M059J (cell line): ENCODE measurements at places on chromosomes 3 and 15. TPM values are rescaled to one million over a fixed set of nuclear protein-coding genes. Genes with fewer than 3 reads are reported as not detected.
A peak's percentile ranks its signal among the peaks of the same experiment; 100 is the strongest.

The IL17RB gene
- 0.25 TPM in 1 of 2 replicates, not detected in the other for total RNA-seq

The DLL4 gene
- total RNA-seq: 0.10 TPM in 1 of 2 replicates, not detected in the other

The ALDH1L1 gene
- total RNA-seq: 0.54 and 1.2 TPM in 2 replicates

The ROPN1 gene
- not detected in 2 replicates for total RNA-seq

The NUP210 gene
- 3.5 and 8.5 TPM in 2 replicates for total RNA-seq

The GRK7 gene
- not detected in 2 replicates for total RNA-seq

The EIF1B gene
- total RNA-seq: 7.8 and 15.4 TPM in 2 replicates

The PLSCR5 gene
- not detected in 2 replicates for total RNA-seq

The GOLGA6L24 gene
- total RNA-seq: not detected in 2 replicates

DNA sequence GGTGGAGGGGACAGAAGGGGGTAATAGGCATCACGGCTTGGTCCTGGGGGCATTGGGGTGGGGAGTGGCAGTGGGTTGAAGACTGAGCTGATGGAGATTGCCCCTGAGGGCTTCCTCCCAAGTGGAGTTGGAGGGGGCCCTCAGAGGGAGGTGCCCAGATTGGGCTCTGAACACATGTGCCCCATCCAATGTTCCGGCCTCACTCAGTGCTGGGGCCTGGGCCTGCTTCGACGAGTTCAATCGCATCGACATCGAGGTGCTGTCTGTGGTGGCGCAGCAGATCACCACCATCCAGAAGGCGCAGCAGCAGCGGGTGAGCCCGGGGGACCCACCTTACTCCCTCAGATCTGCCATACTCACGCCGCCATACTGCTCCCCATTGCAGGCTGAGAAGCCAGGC is 45.3 kb downstream of the DNAH1 start:
- DNase-seq: no peak

- DNase-seq: peak; percentile 17
Observed at GRCh38 chr3:81214631-81215030, 546.8 kb downstream of the GBE1 start.

GRCh38 chr3:36591959-36592358 is 172.4 kb downstream of the DCLK3 start:
- peak; percentile 25 for DNase-seq

DNA sequence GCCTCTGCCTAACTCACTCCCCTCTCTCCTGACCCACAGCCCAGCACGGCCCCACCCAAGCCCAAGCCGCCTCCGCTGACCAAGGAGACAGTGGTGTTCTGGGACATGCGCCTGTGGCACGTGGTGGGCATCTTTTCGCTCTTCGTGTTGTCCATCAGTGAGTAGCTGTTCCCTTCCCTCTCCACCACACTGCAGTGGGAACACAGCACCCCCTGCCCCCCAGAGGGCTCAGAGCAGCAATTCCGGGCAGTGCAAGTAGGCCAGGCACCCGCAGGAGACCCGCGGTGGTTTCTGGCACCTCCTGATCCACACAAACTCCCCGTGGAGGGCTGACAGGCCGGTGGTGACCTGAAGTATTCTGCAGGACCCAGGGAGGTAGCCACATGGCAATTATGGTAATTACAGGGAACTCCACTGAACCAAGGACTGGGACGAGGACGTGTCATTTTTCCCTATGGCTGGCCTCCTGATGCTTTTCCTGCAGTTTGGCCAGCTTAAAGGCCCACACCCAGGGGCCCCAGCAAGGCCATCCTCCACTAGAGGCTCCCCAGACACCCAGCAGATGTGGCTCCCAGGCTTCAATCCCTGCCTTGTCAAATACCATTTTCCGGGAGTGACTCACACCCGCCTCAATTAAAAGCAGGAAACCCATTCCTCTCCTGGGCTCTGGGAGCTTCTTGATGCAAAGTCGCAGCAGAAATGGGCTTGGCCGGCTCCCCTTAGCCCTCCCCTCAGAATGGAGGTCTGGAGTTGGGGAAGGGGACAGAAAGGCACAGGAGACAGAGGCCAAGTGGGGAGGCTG is 4.8 kb downstream of the TMIE start:
- DNase-seq: peak; percentile 70

DNA sequence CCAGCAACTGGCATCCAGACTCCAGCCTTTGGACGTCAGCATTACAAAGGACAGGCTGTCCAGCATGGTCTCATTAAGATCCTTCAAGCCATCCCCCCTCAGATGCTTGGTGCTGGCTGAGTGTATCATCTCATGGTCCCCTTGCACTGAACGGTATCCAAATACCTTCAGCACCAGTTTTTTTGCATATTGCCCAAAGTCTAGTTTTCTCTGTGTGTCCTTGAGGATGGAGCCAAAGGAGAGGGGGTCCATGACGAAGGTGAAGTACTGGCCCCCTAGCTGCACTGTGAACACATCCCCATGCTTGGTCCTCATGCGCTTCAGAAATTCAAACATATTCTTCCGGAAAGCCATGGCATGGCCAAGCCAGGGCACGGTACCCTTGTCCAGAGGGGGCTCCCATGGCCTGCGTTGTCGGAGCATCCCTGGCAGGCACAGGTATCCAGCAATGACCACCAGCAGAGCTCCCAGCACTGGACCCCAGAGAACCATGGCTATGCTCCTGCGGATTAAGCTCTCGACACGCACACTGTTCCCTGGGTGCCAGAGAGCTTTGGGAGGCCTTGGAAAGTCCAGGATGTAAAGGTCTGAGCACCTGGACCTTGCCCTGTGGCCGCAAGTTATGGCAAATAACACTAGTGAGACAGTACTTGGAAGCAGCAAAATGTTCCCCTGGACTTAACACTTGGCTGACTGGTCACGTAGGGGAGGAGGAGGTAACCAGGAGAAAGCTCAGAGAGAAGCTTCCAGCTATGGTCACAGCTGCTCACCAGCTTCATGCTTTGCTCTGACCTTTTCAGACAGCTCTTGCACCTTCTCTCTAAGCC is at the start of gene CYP8B1:
Gene CYP8B1, minus strand, starts transcription at position 555 of the 827 bp plus-strand sequence. Its CDS starts 63 bp downstream, at position 492.
- DNase-seq: no peak

DNA sequence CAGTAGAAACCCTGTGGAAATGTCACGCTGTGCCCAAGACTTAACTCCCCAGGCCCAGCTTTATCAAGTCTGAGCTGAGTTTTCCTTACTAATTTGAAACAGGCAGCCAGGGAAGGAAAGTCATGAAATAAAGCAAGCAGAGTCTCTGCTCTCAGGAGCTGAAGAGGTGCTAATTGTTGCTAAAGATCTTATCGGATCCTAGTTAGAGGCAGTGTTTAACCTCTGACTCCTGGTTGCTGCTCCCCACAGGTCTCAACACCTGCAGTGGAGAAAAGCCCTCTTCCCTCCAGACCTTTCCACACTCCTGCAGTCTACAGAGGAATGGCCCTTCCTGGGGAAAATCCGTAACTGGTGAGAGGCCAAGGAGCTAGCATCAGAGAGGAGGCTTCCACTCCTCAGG is 628.2 kb downstream of the NTRK3 start:
- DNase-seq: no peak

GRCh38 chr3:128322030-128323022 is 144.4 kb downstream of the DNAJB8 start:
- peak; percentile 47 for DNase-seq

- DNase-seq: no peak
Observed at GRCh38 chr15:37518436-37518835, 416.0 kb upstream of the TMCO5A start.

- DNase-seq: no peak
Observed at GRCh38 chr15:79341396-79341795, 30.5 kb downstream of the TMED3 start.

- no peak for DNase-seq
Observed at GRCh38 chr3:173814809-173815208, 417.3 kb downstream of the NLGN1 start.

GRCh38 chr3:31035681-31036080 is 141.2 kb upstream of the GADL1 start:
- DNase-seq: no peak

- DNase-seq: no peak
Observed at GRCh38 chr3:18179521-18179920, 245.6 kb downstream of the SATB1 start.

GRCh38 chr3:186487819-186488218 is 56.4 kb downstream of the CRYGS start:
- peak; percentile 14 for DNase-seq

GRCh38 chr15:96851613-96852012 is 521.1 kb downstream of the NR2F2 start:
- peak; percentile 91 for DNase-seq

GRCh38 chr15:91866971-91867372 is 13.5 kb downstream of the SLCO3A1 start:
- peak; percentile 42 for DNase-seq

- DNase-seq: no peak
Observed at GRCh38 chr15:66097151-66098021, 156.2 kb downstream of the MEGF11 start.

DNA sequence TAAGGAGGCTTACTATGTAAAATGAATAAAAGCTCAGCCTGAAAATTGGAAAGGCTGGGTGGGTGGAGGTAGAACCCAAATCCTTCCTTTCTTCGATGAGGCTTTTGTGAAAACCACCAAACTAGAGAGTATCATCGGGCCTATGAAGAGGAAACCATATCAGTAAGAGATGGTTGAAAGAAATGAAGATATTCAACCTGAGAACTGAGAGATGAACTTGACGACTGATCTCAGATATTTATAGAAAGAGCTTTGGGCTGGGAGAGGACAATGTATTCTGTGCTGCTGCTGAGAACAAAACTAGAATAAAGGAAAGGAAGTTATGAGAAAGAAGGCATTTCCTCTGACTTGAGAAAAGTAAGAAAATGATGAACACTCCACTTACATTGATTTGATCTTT is 236.6 kb downstream of the KCNH8 start:
- DNase-seq: no peak

DNA sequence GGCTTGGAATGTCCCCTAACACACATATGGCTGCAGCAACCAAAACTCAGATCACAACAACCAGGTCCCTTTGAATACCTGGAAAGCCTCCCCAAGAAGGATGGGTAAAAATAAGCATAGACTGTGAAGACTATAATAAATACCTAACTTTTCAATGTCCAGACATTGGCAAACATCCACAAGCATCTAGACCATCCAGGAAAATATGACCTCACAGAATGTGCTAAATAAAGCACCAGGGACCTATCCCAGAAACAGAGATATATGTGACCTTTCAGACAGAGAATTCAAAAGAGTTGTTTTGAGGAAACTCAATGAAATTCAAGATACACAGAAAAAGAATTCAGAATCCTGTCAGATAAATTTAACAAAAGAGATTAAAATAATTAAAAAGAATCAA is 109.2 kb downstream of the NEDD4 start:
- DNase-seq: no peak
